ENCODE measurements at places on chromosomes 2 and 18. TPM values are rescaled to one million over a fixed set of nuclear protein-coding genes. Genes with fewer than 3 reads are reported as not detected.
A peak's percentile ranks its signal among the peaks of the same experiment; 100 is the strongest.

- no peaks in the 10 kb centered on the region for H3K36me3 ChIP-seq
- no peaks in the 10 kb centered on the region for H3K27me3 ChIP-seq
- no peak overlapping the region for H3K4me3 ChIP-seq
- no peak for DNase-seq
- H3K4me1 ChIP-seq = peaks cover 7% of the 10 kb centered on the region
Measured at GRCh38 chr2:25363733-25364132, 22.0 kb upstream of the DNMT3A start.

- DNase-seq = no peak
- H3K27ac ChIP-seq = no peak overlapping the region
- no peaks in the 10 kb centered on the region for H3K27me3 ChIP-seq
- H3K4me1 ChIP-seq = no peaks in the 10 kb centered on the region
- no peak overlapping the region for H3K4me3 ChIP-seq
Measured at GRCh38 chr2:216056739-216057138, 24.9 kb downstream of the PECR start.

GRCh38 chr2:182715121-182715891 lies 751 bp upstream of the DNAJC10 start:
- peak overlapping the region; percentile 97 for H3K4me3 ChIP-seq
- peaks cover 5% of the 10 kb centered on the region for H3K36me3 ChIP-seq
- DNase-seq = no peak
- H3K27ac ChIP-seq = peak overlapping the region; percentile 85
- H3K4me1 ChIP-seq = peaks cover 13% of the 10 kb centered on the region

The ZC3H6 gene
- 15.1 TPM for total RNA-seq

The RELCH gene
- total RNA-seq = 11.5 TPM

DNA sequence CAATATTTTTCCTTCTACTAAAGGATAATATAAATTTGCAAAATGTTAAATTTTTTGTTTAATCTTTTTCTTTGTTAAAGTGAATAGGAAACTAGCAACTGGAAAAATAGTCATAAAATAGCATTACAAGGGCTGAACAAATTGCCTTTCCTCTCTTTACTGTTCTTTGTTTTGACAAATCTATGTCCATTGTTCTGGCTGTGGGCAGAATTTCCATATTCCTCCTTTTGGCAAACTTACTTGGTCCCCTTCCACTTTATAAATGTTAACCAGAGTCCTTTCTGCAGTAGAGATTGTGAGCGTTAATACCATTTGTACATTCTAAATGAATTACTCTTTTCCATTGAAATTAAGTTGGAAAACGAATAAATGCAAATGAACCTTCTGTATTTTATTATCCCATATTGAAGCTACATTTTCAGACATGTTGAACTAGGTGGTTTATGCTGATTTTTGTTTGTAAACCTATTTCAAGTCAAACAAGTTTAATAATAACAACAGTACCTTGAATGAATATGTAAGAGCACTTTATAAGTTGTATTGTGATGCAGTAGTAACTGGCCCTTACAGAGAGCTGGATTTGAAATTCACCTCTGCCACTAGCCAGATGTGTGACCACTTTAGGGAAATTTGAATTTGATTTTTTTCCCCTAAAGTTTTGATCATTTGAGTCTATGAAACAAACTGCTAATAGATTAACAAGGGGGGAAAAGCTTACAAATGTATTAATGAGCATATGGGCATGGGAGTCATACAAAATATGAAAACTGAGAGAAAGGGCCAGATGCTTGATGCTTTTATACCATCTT lies 3.3 kb downstream of the RNF125 start:
- peak overlapping the region; percentile 66 for H3K4me3 ChIP-seq
- DNase-seq = no peak
- H3K27me3 ChIP-seq = peaks cover 3% of the 10 kb centered on the region
- no peak overlapping the region for H3K27ac ChIP-seq

- H3K27ac ChIP-seq = no peak overlapping the region
- peaks cover 5% of the 10 kb centered on the region for H3K4me1 ChIP-seq
Measured at GRCh38 chr2:28909655-28910353, 15.3 kb downstream of the WDR43 start.

The AQP12B gene
- not detected for total RNA-seq

DNA sequence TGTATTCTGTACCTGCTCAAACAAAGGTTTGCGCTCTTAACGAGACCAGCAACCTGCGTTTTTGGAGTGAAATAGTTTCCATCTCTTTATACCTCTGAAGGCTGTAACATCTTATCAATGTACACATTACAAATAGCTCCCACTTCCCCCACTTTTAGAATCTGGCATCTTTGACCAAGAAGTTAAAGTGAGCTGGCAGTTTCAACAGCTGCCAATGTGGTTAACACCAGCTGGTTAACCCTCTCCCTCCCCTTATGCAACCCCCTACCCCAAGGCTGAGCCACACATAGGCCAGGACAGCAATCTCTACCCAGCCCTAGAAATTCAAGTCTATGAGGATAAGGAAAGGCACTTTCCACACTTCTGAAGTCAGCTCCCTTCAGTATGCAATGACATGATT lies 2.2 kb upstream of the SERTAD2 start:
- peaks cover 17% of the 10 kb centered on the region for H3K4me1 ChIP-seq
- no peak for DNase-seq
- no peaks in the 10 kb centered on the region for H3K36me3 ChIP-seq
- no peak overlapping the region for H3K27ac ChIP-seq
- H3K27me3 ChIP-seq = no peaks in the 10 kb centered on the region
- H3K4me3 ChIP-seq = no peak overlapping the region

DNA sequence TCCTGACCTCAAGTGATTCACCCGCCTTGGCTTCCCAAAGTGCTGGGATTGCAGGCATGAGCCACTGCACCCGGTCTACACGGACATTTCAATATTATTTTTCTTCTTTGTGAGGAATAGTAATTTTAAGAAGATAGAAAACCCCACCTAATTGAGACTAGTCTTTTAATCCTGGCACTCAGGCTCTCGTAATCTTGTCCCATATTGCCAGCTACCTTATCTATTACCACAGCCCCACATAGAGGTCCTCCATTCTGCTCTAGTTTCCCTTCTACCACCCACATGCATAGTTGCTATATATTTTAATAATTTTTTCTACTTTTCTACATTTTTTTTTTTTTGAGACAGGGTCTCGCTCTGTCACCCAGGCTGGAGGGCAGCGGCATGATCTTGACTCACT lies 9.5 kb upstream of the USP14 start:
- H3K36me3 ChIP-seq = no peaks in the 10 kb centered on the region
- H3K4me1 ChIP-seq = no peaks in the 10 kb centered on the region
- DNase-seq = no peak
- H3K27ac ChIP-seq = no peak overlapping the region
- H3K27me3 ChIP-seq = no peaks in the 10 kb centered on the region
- no peak overlapping the region for H3K4me3 ChIP-seq

GRCh38 chr2:70574618-70575017 lies 21.0 kb upstream of the TGFA start:
- no peak overlapping the region for H3K27ac ChIP-seq
- no peaks in the 10 kb centered on the region for H3K36me3 ChIP-seq
- H3K27me3 ChIP-seq = peaks cover 2% of the 10 kb centered on the region
- no peak for DNase-seq
- H3K4me3 ChIP-seq = no peak overlapping the region
